CD14-positive monocyte (primary cell): ENCODE measurements at places on chromosomes 7 and 10. TPM values are rescaled to one million over a fixed set of nuclear protein-coding genes. Genes with fewer than 3 reads are reported as not detected.

DNA sequence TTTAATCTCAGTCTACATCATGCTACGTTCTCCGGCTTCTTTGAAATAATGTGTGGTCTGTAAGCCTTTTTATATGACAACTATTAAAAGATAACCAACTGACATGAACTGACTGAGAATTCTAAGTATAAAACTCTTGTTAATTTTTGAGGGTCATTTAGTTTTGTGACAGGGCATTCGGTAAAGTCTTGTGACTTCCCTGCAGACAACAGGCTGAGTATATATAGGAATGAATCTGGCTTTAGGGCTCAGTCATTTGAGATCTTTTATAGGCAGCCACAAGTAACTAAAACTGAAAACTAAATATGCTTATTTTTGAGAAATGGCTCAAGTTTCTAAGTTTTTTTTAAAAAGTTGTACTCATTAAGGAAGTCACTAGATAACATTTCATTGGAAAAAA, 62.5 kb upstream of the SCIN start:
- no peak for DNase-seq

The ADGRA1 gene
- polyA plus RNA-seq: not detected in 2 replicates

GRCh38 chr7:95718577-95719410, 53.6 kb upstream of the DYNC1I1 start:
- no peak for DNase-seq

- DNase-seq: no peak
Observed at GRCh38 chr7:19305698-19306097, 160.5 kb upstream of the FERD3L start.

DNA sequence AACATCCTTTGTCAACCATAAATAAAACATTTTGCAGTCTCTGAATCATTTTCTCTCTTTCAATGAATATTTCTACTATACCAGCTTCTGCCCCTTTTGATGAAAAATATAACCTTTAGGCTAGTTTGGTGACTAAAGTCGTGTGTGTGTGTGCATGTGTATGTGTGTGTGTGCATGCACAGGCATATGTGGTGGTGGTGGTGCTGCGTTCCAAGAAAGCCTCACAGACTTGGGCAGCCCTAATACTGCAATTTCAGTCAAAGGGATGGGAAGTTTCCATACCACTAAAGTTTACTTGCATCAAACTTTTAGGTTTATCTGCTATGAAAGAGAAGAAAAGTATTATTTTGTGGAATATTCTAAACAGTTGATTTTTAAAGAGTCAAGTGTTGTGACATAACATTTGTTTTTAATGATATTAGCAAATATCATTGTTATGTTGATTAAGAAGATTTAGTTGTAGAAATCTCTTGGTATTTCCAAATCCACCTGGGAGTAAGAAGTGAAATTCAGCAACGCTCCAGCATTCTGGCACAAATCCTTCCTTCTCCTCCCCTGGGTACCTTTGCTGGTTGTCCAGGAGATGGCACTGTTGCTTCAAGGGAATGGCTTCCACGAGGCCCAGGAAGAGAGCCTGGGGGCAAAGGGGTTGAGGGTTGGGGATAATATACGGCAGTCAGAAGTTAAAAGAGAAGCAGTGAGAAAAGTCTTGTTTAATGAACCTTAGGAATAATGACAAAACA, 41.5 kb downstream of the ASB4 start:
- DNase-seq: peak; percentile 60

DNA sequence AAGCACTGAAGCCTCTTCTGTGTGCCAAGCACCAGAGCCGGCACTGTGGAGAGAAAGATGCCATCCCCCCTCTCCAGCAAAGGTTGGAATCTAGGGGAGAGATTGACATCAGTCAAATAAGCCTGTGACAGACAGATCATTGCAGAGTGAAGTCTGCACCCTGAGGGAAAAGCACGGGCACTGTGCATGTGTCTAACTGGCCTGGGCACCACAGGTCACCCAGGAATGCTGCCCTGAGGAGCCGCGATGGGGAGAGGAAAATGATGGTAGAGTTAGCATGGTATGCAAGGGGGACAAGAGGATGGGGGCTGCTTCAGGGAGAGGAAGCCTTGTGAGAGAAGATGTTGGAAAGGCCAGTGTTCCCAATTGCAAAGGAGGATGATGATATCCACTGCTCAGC, 261.0 kb downstream of the GRID1 start:
- DNase-seq: no peak

- no peak for DNase-seq
Observed at GRCh38 chr10:98257961-98258360, 10.0 kb downstream of the LOXL4 start.

The PPP3CB gene
- 9.2 and 18.9 TPM in 2 replicates for polyA plus RNA-seq

DNA sequence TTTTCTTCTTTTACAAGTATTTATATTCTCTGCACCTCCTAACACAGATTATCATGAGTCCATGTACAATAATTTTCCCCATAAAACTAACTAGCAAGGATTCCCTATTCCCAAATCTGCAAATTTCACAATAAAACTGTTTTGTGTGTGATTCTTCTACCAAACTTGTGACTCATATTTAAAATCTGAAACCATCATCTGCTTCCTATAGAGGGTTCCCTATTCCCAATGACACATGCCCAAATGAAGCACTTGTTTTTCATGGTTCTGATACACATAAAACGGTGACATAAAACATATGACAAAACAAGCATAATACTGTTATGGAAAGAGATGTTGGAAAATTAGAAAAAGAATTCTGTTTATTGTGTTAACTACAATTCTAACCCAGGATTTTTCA, 657.6 kb downstream of the PARD3 start:
- DNase-seq: no peak
